Mesothelial cell of epicardium (in vitro differentiated cells): ENCODE measurements at places on chromosomes 11 and 22.

GRCh38 chr11:119356349-119357031 lies 10.0 kb upstream of the MFRP start:
- DNase-seq = peak; percentile 84

- DNase-seq = no peak
These were observed 15.0 kb upstream of the CYP2R1 start for GRCh38 chr11:14906993-14907392.

- DNase-seq = no peak
These were observed 88.4 kb downstream of the SLC1A2 start for GRCh38 chr11:35330931-35331330.

DNA sequence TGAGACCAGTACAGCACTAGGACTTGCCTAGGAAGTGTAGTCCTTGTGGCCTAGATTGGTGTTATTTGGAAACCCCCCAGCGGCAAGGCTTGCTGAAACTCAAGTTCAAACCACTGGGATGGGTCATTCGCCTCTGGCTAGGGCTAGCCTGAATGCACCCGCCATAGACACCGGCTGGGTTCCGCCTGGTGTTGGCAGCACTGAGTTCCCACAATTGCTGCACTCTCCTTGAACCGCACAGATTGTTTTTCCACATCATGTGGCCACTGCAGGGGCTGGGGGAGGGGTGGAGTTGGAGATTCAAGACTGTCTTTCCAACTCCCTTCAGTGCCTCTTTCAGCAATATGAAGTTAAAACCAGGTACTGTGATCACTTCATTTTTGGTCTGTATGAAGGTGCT lies 43.1 kb downstream of the CCDC73 start:
- no peak for DNase-seq

DNA sequence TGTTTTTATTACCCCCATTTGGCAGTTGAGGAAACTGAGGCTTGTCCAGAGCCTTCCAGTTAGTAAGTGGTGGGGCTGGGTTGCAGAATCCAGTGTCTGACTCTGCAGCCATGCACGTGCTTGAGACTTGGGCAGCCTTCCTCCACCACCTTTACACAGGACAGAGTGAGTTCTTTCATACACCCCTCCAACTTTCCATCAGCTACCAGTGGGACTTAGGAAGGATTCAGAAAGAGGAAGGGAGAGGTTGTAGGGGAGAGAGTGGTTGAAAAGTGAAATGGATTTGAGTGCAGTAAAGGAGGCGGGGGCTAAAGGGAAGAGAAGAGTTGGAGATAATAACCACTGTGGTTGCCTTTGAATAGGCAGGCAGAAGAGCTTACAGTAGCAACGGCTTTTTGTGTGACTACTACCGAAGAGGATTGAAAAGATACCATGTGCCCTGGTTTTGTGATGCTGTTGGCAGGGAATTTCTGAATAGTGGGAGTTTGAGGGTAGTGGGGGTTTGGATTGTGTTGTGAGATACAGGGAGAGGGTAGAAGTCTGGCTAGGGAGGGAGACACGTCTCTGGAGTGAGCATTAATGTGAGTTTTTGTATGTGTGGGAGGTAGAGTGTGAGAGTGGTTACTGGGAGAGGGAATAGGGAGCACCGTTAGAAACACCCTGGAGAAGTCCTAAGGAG lies 1.7 kb downstream of the UVRAG start:
- DNase-seq = no peak

DNA sequence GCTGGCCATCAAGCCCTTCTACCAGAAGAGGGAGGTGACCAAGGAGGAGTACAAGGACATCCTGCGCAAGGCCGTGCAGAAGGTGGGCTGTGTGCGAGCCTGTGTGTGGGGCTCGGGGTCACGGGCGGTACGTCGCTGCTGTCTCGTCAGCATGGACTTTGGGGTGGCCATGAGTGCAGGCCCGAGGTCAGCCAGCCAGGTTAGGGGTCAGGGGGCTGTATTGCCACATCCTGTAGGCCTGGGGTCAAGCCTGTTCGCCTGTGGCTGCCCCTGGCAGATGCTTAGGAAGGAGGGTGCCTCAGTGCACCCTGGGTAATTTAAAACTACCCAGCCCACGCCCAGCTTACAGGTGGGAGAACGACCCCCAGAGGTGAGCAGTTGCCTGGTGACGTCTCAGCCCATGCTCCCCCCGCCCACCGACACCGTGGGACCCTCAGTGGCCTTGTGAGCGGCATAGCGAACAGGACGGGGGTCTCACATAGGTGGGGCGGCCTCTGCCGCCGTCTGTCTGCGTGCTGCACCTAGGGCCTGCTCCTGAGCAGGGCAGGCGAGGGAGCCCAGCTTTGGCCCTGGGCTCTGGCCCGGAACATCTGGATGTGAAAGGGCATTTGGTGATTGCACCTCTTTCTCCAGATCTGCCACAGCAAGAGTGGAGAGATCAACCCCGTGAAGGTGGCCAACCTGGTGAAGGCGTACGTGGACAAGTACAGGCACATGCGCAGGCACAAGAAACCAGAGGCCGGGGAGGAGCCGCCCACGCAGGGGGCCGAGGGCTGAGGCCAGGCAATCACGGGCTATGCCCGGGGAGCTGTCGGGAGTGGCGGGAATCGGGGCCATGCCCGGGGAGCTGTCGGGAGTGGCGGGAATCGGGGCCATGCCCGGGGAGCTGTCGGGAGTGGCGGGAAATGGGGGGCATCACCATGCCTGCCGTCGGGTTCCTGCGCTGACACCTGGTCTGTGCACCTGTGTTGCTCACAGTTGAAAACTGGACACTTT lies 4.5 kb downstream of the IRF7 start:
- DNase-seq = no peak

- no peak for DNase-seq
These were observed 51.2 kb upstream of the LMO1 start for GRCh38 chr11:8314916-8315315.

GRCh38 chr11:27902981-27903624 lies 202.8 kb upstream of the BDNF start:
- DNase-seq = no peak

DNA sequence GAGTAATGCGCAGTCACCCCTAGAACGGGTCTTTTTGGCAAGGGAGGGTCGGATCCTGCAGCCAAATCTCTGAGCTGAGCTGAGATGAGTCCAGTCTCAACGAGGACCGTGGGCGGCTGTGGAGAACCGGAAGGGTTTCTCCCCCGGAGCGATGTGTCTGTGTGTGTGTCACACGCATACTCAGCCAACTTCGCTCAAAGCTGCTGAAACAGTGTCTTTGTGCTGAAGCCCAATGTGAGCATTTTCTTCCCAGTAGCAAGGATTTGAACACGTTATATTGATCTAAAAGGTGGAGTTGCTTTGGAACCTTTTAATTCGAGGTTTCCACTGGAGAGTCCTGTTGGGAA lies 1.4 kb upstream of the CELSR1 start:
- no peak for DNase-seq
